ENCODE measurements at places on chromosomes 6 and 20.

DNA sequence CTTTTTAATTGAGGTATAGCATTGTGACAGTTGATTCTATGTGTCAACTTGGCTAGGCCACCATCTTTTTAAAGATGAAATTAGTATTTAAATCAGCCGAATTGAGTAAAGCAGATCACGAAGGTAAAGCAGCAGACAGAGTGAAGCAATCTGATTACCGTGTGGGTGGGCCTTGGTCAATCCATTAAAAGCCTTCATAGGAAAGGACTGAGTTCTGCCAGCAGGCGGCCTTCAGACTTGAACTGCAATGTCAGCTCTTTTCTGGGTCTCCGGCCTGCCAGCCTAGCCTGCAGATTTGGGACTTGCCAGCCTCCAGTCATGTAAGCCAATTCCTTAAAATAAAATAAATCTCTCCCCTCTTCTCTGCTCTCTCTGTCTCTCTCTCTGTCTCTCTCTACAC, 22.4 kb upstream of the TGM2 start:
- no peak for DNase-seq

DNA sequence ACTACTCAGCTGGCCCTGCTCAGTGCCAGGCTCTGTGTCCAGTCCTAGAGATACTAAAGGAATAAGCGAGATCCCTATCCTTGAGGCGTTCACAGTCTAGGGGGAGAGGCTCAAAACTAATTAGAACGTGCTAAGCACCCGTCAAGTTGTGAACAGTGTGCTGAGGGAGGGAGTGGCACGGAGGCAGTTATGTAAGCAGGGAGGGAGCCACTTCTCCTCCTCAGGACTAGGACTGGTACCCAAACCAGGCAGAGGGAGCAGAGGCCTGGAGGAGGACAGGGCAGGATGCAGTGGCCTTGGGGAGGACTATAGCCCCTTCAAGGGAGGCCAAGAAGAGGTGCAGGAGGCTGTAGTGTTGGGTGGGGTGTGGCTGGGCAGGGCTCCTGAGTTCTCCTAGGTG, 39.6 kb upstream of the VSTM2L start:
- no peak for DNase-seq

GRCh38 chr20:63735859-63736718, at the start of gene LIME1:
Gene LIME1 (plus strand): TSS chr20:63736664. CDS start chr20:63737550, 886 bp downstream.
- DNase-seq, result no peak

DNA sequence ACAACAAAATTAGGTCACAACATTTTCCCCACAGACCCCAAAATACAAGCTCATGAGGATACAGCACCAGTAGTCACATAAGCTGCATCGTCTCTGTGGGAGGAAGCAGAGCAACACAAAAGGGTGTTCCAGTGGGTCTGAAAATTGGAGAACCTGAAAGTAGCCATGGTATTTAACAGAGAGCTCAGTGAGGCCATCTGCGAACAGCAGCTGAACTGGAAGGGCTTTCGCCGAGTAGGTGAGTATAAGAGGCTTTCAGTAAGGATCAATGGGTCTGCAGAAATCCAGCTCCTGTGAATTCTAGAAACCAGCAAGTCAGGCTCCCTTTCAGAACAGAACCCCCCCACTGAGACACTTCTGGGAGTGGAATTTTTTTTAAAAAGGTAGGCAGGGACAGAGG, 120.0 kb upstream of the RREB1 start:
- DNase-seq, result no peak

DNA sequence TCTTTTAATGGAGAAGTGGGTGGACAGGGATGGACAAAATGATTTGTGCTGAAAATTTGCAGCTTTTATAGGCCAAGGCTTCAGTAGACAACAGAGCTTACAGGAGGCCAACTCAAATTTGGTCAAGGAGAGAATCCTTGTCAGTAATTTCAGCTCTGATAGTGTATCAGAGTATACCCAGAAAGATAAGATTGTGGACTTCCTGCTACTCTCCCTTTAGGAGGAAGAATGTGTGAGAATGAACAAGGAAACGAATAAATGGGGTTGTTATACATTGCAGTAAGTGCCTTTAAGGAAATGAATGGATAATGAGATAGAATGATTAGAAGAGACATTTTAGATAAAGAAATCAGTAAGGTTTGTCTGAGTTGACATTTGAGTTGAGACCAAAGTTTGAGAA, 519.9 kb downstream of the UTRN start:
- no peak for DNase-seq

DNA sequence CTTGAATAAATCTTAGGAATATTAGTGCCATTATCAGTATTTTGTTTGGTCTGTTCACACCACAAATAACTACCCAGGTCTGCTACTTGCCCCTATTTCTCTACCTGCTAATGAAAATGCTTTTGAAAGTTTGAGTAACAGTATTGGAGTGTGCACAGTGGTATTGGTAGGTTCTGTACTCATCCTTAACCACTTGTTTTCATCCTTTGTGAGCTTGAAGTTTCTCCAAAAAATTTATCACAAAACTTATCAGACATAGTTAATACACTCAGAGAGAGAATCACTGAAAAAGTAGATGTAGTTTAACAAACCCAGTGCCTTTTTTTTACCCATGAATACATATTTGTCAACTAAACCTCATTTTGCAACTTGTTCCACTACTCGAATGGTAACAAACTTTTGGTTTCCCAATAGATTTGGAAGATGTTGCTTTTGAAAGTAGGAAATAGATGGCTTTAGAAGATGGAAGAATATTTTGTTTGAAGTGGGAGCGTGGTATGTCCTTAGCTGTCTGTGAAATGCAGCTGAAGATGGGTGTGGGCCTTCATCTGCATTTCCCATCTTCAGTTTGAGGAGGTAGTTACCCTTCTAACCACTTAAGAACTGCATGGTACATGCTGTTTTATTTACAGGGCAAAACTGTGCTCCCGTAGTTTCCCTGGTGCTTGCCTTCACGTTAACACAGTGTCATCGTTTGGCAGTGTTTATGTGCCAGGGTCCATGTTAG, 9.0 kb downstream of the PTPN1 start:
- DNase-seq, result no peak

- DNase-seq, result no peak
These were observed 15.8 kb downstream of the IL22RA2 start for GRCh38 chr6:137157601-137158000.

- DNase-seq, result no peak
These were observed 20.6 kb downstream of the SUN5 start for GRCh38 chr20:32983459-32984112.

- no peak for DNase-seq
These were observed 829 bp upstream of the NOTCH4 start for GRCh38 chr6:32224696-32225095.

- no peak for DNase-seq
These were observed 117.4 kb upstream of the ARID1B start for GRCh38 chr6:156659822-156660198.

DNA sequence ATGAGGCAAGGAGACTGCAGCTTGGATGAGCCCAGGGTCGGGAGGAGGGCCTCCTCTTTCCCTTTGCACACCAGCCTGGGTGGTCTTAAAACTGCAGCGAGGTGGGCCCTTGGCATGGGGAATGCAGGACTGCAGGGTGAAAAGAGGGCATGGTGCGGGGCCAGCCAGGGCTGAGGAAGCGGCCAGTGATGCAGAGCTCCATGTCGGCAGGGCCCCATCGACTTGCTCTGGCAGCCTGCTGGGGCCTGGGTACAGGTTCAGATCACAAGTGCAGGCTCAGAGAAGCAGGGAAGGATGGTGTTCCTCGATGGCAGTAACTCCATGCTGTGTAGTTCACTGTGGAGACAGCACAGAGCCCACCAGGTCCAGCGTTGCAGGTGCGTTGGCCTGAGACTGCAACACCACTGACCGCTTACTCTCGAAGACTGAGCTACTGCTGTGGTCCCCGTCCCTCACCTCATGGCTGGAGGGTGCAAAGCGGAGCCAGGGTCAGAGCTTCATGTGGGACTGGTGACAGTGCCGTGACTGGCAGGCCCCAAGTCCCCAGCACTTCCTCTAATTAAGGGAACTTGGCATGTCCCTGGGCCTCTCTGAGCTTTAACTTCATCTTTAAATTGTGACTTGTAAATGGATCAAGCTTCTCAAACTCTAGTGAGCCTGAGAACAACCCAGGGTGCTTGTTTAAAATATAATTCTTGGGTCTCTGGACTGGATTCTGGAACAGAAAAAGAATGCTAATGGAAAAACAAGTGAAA, 223.2 kb downstream of the SYNDIG1 start:
- DNase-seq, result no peak

- no peak for DNase-seq
These were observed 24.1 kb upstream of the PAX1 start for GRCh38 chr20:21681234-21681921.

DNA sequence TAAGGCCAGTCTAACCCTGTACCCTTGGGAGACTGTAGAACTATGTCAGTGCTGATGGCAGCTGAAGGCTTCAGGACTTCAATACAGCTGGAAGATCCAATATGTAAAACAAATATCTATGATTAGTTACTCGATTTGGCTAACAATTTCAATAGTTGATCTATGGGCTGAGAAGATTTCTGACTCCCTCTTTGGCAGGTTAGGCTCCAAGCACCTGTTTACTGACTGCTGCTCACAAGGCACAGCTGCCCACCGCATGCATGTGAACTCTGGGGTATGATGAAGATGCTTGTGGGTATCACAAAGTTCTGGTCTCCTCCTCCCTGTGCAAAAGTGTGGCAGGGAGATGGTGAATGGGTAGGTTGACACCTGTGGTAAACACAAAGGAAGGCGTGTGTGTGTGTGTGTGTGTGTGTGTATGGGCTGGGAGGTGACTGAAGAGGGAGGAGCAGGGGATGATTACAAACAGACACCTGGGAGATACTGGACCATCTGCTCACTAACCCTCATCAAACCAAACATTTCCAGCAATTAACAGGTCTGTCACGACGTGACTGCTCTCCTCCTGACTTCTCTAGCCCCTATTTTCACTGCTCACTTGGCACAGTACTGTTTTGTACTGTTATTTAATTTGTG, 18.1 kb downstream of the ELMO2 start:
- DNase-seq, result no peak
